Activated naive CD4-positive, alpha-beta T cell treated with anti-CD3 and anti-CD28 coated beads for 36 hours (primary cell): ENCODE measurements at places on chromosomes 12 and 14.
A peak's percentile ranks its signal among the peaks of the same experiment; 100 is the strongest.

DNA sequence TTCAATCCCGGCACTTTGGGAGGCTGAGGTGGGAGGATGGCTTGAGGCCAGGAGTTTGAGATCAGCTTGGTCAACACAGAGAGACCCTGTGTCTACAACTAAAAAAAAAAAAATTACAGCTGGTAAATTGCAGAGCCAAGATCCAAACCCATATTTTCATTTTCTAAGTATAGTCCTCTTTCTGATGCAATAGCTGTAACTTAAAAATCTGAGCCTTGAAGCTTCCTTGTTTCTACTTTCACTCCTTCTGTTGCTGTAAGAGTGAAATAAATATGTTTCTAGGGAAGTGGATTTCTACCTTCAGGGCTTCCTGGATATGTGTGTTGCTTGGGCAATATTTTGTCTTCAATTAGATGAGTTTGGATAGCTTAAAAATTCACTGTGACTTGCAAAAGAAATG lies 42.0 kb upstream of the PRICKLE1 start:
- DNase-seq: no peak

DNA sequence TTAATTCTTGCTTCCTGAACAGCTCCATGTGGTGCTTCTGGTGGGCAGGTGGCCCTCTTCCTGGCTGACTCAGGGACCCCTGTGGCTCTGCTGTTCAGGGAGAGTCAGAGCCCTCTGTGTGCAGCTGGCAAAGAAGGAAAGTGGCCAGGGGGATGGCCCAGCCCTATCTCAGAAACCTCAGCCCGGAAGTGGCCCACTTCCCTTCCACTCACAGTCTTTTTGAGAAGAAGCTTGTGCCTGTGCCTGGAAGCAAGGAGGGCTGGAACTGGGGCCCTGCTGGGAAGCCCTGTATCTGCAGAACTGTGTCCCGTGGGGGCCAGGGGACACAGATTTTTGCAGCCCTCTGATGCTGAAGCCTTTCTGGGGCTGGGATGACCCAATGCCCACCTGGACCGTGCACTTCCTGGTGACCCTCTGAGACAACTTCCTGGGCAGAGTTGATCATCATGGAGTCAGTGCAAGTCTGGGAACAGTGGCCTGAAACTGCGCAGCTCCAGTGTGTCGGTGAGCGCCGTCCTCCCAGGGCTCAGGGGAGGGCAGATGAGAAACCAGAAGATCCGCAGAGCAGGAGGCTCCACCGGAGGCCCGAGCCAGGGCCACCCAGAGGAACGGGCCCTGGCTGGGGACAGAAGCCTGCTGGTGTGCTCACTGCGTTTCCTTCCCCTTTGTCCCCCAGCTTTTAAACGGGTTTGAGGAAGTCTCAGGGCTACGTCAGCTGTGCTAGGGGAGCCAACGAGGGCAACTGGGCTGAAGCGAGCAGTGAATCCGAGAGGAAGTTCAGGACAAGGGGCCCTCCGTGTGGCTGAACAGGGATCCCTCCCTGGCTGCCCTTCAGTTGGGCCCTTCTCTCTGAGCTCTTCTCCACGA lies 217.4 kb upstream of the RTL1 start:
- DNase-seq: peak; percentile 69

DNA sequence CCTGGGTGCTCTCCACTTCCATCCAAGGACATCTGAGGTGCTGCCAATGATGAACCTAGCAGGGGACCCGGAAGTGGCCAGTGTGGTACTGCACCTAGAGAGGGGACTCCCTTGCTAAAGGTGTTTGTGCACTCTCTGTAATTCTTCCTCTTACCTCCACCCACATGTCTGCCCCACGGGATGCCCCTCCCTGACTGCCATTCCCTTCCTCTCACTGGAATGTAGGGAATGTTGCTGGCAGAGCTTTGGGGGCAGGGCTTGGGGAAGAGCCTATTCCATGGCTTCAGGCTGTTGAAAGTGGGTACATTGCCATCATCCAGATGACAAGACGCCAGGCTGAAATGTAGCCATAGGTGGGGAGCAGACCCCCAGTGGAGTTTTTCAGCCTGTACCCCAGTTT lies 153.2 kb downstream of the SMOC1 start:
- DNase-seq: no peak

DNA sequence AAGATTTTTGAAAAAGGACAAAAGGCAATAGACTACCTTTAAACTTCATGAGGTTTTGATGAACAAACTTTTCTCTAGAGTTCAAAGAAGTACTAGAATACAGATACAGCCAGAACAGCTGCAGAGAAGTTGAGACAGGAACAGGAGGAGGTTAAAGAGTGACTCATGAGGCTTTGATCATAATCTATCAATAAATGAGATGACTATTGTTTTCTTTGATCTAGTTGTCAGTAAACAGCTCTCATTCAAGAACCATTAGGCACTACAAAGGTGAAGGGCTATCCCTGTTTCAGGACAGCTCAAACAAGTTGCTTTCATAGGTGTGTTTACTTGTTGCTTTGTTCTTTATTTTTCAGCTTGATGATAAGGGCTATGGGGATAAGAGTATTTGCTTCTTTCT lies 2.4 kb downstream of the WASHC3 start:
- DNase-seq: no peak

- DNase-seq: no peak
Observed at GRCh38 chr14:64787619-64788018, 83.4 kb downstream of the PLEKHG3 start.

- peak; percentile 76 for DNase-seq
Observed at GRCh38 chr12:49098035-49098451, 3.4 kb upstream of the DHH start.

GRCh38 chr14:56137453-56137807 lies 19.2 kb downstream of the PELI2 start:
- DNase-seq: no peak

- DNase-seq: no peak
Observed at GRCh38 chr12:94062194-94062593, 86.2 kb upstream of the PLXNC1 start.

GRCh38 chr14:91258011-91258618 lies 13.6 kb upstream of the GPR68 start:
- peak; percentile 40 for DNase-seq

DNA sequence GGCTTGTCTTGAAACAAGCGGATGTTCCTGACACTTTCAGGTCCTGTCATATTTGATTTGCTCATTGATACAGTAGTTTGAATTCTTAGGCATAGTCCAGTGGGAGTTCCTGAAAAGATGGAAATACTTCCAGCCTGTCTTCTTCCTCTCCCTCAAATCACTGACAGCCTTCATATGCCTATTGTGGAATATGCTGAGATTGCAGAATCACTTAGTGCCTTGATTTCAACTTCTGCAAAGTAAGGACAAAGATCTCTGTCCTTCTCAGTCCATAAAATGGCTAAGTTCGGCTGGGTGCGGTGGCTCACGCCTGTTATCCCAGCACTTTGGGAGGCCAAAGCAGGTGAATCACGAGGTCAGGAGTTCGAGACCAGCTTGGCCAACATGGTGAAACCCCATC lies 6.7 kb upstream of the PYGL start:
- no peak for DNase-seq

GRCh38 chr14:96574171-96574632 lies 72.0 kb downstream of the PAPOLA start:
- DNase-seq: no peak

- no peak for DNase-seq
Observed at GRCh38 chr12:66048835-66049537, 81.6 kb downstream of the LLPH start.

- no peak for DNase-seq
Observed at GRCh38 chr14:90419200-90419599, 22.4 kb downstream of the CALM1 start.

DNA sequence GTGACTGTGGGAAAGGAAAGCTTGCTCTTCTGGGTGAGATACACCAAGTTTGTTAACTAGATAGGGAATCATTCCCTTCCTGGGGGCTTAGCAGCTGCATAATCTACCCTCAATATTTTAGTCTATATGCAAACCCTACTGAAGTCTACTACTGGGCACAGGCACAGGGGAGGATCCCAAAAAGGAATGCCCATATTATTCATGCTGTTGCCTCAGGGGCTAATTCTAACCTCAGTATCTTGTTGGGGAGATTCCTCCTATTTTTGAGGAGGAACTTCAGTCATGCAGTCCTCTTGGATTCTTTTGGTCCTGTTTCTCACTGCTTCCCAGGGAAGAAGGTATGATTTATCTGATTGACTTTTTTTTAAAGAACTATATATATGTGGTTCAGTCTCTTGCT lies 58.9 kb upstream of the ANKS1B start:
- no peak for DNase-seq

DNA sequence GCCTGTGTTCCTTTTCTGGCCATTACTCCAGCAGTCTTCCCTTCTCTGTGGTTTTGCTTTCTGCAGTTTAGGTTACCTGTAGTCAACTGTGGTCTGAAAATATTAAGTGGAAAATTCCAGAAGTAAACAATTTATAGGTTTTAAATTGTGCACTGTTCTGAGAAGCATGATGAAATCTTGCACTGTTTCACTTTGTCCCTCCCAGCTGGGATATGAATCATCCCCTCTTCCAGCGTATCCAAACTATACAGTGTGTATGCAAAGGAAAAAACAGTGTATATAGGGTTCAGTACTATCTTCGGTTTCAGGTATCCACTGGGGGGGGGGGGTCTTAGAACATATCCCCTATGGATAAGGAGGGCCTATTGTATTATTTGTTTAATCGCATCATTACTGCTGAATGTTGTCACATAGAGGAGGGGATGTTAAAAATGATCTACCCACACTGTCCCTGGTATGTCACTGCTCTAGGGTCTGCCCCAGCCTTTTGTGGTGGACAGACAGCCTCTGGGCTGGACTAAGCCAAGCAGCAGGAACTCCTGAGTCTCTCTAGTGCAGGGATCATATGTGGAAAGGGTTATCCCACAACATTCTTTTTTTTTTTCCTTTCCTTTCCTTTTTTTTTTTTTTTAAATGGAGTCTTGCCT lies 109.1 kb upstream of the MAX start:
- peak; percentile 32 for DNase-seq

DNA sequence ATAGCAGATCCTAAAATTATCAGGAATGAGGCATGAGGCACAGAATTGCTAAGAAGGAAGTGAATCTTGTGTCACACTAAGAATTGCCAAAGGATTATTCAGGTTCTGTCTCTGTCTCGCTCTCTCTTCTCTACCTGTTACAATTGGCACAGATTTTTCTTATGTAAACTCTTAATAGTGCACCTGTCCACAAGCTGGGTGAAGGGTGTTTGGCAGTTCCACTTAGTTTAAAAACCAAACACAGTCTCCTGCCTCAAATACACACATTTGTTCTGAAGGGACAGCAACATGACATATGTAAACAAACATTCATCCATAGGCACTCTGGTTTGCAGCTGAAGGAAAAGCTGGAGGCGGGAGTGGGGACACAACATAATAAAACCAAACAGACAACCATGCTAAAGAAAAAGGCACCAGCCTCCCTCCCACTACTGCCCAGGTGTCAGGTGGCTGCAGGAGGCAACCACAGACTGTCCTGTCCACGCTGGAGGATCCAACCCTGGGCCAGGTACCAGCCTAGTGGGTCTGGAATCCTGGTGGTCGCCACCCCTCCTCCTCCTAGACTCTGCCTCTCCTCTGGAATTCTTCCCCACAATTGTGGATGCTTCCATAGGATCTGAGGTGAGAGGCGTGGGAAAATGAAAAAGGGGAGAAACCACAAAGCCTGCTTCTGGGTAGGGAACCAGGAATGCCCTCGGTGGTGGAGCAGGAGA lies 81.2 kb downstream of the TMEM260 start:
- DNase-seq: no peak

DNA sequence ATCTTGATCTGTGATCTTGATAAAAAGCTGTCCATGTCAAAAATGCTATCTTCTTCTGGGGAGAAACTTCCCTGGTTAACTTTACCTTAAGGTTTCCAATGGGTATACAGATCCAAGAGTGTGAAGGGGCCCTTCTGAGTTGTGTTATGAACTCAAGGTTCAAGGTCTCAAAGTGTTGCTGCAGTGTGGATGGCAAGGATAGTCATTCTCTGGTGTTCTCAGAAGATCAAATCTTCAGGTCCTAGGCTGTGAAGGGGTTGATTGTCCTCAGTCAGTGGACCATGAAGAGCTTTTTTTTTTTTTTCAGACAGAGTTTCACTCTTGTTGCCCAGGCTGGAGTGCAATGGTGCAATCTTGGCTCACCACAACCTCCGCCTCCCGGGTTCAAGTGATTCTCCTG lies 114.4 kb downstream of the SPTSSA start:
- DNase-seq: no peak

- no peak for DNase-seq
Observed at GRCh38 chr12:69007855-69008351, 74.9 kb upstream of the CPM start.

DNA sequence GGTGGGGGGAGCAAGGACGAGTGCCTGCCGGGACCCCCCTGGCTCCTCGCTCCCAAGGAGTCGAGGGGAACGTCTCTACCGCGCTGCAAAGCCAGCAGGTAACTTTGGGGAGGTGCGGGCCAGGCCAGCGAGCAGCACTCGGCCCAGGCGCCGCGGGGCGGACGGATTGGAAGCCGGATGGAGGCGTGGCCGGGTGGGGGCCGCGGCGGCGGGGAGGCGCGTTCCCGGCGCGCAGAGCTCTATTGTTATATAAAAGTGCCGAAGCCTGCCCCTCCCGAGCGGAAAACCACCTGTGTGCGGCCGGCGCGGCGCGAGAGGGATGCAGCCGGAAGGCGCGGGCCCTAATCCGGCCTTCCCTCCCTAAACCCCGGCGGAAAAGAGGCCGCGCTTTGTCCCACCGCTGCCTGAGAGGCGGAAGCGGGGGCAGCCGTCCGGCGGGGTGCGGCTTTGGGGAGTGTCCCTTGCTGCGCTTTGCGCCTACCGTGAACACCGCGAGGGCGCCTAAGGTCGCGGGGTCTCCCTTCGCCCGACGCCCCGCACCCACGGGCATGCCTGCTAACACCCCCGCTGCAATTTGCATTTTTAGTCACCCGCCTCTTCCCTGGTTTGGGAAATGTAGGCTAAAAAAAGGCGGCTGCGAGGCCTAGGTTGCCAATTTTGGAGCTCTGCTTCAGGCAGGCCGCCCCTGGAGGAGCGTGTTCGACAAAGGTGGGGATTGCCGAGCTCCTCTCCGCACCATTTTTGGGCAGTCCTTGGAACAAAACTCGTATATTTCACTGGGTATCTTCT lies 1.7 kb upstream of the DUSP6 start:
- DNase-seq: peak; percentile 85

DNA sequence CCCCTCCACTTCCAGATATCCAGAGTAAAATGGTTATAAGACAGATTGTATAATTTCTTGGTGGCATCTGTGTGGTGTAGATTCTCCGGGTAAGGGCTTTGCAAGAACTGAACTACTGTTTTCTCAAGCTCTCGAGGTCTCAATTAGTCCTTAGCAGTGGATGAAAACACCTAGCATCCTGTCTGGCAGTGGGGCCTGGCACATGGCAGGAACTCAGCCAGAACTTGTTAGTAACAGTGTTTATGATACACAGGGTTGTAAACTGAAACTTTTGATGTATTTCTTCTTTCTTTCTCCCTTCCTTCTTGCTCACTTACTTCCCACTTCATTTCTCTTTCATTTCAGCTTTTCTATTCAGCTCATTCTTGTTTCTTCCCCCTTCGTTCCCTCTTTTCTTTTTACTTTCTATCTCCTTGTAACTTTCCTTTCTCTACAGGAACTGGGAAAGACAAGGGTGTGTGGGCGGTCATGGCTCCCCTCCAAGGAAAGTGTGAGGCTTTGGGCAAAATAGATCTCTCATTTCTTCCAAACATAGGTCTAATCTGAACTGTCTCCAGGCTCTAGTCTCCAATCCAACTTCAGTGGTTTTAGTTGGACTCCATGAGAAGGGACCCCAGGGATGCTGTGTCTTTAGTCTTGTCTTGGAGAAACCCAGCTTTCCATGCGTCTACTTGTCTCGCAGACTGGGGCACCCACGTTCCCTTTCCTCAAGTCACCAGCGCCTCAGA lies 159.7 kb downstream of the PAH start:
- DNase-seq: no peak
